ENCODE measurements at places on chromosomes 1 and 21. TPM values are rescaled to one million over a fixed set of nuclear protein-coding genes. Genes with fewer than 3 reads are reported as not detected.

ITGB2 gene
- total RNA-seq: 47.9 TPM

DNA sequence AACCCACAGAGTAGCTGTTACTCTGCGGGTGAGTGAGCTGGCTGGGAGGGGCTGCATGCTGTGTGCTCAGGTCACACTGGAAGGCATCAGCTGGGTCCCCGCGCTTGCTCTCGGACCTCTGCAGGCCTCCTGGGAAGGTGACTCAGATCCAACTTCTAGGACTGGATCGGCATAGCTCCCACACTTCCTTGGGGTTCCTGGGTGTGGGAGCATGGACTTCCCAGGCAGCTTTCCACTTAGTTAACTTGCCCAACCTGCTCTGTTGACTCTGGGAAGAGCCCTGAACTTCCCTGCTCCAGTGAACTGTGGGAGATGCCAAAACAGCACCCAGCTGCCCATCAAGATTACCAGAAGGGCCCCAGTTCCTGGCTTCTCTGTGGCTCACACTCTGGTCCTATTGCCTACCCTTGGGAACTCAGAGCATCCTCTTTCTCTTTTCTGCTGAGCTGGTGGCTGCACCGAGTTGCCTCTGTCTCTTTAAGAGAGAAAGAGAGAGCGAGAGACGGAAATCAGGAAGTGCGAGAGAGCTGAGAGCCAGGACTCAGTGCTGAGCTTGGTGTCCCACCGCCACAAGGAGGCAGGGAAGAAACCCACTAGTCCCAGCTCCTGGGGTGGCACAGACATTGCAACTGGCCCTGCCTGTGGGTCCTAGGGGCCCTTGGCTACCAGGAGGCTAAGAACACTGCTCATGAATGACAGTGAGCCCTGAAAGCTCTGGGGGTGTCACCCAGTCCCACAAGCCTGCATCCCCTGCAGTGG, at the start of gene IKBKE:
Gene IKBKE (plus strand): TSS at position 544 of the 759 bp plus-strand sequence. CDS start 2,752 bp downstream, outside the sequence.
- peak; percentile 87 for DNase-seq

GRCh38 chr1:4415476-4415875, 238.9 kb upstream of the AJAP1 start:
- DNase-seq: no peak

CDC42 gene
- total RNA-seq: 214 TPM

- DNase-seq: no peak
Observed at GRCh38 chr1:173864179-173864867, 3.5 kb downstream of the GAS5 start.

Data from posterior vena cava (tissue), 2 donors.